ENCODE measurements at places on chromosomes 7 and 10.
A peak's percentile ranks its signal among the peaks of the same experiment; 100 is the strongest.

GRCh38 chr10:124354411-124355382, 64.0 kb downstream of the OAT start:
- DNase-seq = peak; percentile 59

DNA sequence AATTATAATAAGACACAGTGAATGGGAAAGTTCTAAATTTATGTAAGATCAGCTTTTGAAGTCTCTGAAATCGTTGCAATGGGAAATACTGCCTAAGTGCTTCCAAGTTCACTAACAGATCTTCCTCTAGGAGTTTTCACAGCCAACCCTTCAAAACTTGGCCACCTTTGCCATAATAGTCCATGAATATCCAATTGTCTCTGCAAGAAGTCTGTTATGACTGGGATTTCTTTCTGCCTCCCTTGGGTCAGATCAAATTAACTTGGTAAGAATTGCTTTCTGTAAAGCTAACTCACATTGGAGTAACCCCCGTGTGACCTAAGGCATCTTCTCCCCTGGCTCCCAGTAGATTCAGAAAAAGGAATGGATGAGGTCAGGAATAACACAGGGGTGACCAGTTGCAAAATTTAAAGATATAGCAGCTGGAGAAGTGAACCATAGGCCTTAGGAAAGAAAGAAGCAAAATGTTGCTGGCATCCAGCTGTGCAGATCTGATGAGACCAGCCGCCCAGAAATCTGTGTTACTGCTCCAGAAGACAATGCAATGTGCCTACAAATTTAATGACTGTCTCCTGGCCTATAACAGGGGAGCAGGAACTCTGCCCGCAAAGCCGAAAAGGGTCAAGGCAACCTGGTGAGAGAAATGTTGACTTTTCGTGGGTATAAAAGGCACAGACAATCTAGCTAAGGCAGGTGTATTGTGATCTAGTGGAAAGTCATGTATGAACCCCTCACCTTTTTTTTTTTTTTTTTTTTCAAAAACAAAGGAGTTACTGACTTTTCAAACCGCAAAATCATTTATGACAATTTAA, 7.5 kb upstream of the OPTN start:
- no peak for DNase-seq

DNA sequence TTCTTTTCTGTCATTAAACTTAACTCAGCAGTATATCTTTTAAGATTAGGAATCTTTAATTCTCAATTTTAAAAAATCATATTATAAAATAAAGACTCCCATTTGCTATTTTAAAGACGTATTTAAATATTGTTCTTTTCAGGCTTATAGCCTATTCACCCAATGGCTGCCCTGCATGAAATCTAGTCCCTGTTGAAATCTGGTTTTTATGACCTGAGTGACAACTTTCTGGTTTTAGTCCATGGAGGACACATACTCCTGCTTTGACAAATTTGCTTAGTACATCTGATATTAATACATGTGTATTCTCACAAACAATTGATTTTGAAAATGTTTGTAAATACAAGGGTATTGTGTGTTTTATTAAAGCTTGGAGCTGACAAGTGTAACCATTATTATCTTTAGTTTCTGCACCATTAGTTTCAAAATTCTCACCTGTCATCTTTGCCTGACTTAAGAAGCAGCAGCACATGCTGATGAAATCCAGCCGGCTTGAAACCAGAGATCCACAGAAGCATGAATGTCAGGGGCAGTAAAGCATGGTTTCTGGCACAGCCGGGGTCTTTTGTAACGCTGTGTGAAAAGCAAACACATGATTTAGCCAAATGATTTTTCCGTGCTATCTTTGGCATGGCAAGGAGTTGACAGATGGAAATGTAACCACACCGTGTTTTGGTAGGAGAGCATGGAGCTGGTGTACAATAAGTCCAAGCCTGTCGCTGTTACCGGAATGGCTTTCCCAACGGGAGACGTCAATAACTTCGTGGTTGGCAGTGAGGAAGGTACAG, 262.8 kb downstream of the DYNC1I1 start:
- peak; percentile 29 for DNase-seq

- DNase-seq = no peak
Measured at GRCh38 chr10:129715805-129716204, 248.3 kb downstream of the EBF3 start.

All from SHP77 (cell line).